Small intestine (tissue), 16 donors: ENCODE measurements at places on chromosomes 4 and X. TPM values are rescaled to one million over a fixed set of nuclear protein-coding genes. Genes with fewer than 3 reads are reported as not detected.

PDCL2 gene
- polyA plus RNA-seq: not detected

BBS12 gene
- polyA plus RNA-seq: 1.5 TPM

ANK2 gene
- polyA plus RNA-seq: 3.2 TPM

POU3F4 gene
- not detected for polyA plus RNA-seq

STOX2 gene
- polyA plus RNA-seq: 2.0 TPM

AMBN gene
- not detected for polyA plus RNA-seq

SH3RF1 gene
- 10.8 TPM for polyA plus RNA-seq

DNA sequence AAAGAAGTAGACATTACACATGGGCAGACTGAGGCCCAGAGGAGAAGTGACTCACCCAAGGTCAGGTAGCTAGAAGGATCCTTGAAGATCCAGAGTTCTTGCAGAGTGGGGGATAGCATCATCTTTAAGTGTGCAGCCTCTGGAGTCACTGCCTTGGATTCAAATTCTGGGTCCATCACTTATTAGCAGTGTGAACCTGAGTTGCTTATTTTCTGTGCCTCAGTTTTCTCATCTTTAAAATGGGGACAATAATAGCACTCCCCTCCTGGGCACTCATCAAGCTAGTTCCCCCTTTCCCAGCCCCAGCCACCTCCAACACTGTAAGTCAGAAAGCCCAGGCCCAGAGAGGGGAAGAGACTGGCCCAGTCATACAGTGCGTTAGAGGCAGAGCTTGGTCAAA lies 141.8 kb upstream of the PJA1 start:
- DNase-seq: no peak
- no peak overlapping the region for H3K27ac ChIP-seq
- H3K27me3 ChIP-seq: no peaks in the 10 kb centered on the region
- H3K4me1 ChIP-seq: no peaks in the 10 kb centered on the region
- H3K4me3 ChIP-seq: no peak overlapping the region

DNA sequence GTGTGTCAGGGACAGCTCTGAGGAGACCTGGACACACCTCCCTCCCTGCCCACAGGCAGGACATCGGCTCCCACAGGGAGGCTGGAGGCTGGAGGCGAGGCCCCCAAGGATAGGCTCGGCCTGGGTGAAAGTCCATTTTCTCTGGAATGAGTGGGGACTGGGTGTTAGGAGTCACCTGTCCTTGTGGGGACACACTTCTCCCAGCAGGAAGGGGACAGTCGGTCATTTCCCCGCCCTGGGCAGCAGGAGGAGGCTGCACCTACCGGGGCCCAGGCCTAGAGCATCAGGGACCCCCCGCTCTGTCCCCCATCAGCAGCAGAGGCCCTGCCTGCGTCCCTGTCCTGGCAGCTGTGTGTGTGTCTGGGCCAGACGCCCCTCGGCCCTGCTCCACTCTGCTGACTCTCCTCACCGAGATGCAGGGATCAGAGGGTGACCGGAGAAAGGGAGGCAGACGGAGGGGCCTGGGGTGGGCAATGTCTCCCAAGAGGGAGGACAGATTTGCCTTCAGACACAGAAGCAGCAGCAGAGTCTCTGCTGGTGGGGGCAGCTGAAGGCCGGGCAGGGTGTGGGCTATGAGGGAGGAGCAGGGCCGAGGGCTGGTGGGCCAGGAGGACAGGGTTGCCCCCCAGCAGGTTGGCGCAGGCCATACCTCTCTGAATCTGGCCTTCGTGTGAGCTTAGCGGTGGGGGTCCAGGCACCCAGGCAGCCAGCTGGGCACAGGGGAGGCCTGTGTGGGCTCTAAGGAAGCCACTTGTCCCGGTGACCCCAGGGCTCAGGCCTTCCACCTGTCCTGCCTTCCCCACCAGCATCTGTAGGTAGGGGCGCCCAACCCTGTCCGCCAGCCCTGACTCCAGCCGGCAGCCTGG lies 125.7 kb upstream of the NKX1-1 start:
- peaks cover 6% of the 10 kb centered on the region for H3K27me3 ChIP-seq
- H3K4me1 ChIP-seq: peaks cover 12% of the 10 kb centered on the region
- no peak overlapping the region for H3K27ac ChIP-seq
- no peak overlapping the region for H3K4me3 ChIP-seq
- DNase-seq: no peak
- H3K36me3 ChIP-seq: no peaks in the 10 kb centered on the region

- no peak overlapping the region for H3K27ac ChIP-seq
- no peak overlapping the region for H3K4me3 ChIP-seq
- H3K36me3 ChIP-seq: no peaks in the 10 kb centered on the region
- H3K4me1 ChIP-seq: no peaks in the 10 kb centered on the region
These were observed 124.3 kb upstream of the GALNT7 start for GRCh38 chr4:173044340-173044739.

- no peak for DNase-seq
- H3K4me1 ChIP-seq: peaks cover 7% of the 10 kb centered on the region
- H3K27ac ChIP-seq: no peak overlapping the region
These were observed 181.5 kb downstream of the NSUN7 start for GRCh38 chr4:40931238-40931637.

GRCh38 chr4:57109847-57110639 lies at the start of gene IGFBP7:
Gene IGFBP7 (minus strand): TSS chr4:57110385. CDS start chr4:57110351, 34 bp downstream.
- DNase-seq: peak; percentile 29
- H3K36me3 ChIP-seq: no peaks in the 10 kb centered on the region
- H3K4me1 ChIP-seq: no peaks in the 10 kb centered on the region
- H3K27me3 ChIP-seq: no peaks in the 10 kb centered on the region
- peak within 1 kb of the TSS; percentile 93 for H3K27ac ChIP-seq

DNA sequence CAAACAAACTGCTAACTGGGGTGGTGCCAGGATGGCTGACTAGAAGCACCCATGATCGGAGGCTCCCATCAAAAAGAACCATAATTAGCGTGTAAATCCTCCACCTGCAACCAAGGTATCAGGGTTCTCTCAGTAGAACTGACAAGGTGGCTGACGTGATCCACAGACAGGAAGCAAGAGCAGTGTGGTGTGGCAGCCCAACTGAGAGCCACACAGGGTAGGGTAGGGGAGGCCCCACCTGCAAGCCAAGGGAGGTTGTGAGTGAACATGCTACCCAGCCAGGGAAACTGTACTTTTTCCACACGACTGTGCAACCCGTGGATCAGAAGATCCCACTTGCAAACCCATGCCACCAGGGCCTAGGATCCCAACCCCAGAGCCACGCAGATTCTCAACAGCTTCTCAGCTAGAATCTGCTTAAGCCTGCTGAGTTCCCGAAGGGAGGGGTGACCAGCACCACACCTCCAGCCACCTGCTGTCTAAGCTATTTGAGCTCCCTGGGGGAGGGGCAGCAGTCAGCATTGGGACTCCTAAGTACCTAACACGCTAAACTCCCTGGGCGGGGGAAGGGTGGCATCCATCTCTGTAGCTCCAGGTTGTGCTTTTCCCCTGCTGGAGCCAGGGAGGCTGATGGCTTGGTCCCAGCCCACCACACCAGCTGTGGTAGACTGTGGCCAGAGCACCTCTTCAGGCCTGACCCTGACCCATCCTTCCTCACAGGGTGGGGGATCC lies 425.1 kb downstream of the GPM6A start:
- H3K27ac ChIP-seq: no peak overlapping the region
- H3K27me3 ChIP-seq: no peaks in the 10 kb centered on the region
- H3K36me3 ChIP-seq: no peaks in the 10 kb centered on the region
- H3K4me1 ChIP-seq: no peaks in the 10 kb centered on the region
- DNase-seq: no peak

DNA sequence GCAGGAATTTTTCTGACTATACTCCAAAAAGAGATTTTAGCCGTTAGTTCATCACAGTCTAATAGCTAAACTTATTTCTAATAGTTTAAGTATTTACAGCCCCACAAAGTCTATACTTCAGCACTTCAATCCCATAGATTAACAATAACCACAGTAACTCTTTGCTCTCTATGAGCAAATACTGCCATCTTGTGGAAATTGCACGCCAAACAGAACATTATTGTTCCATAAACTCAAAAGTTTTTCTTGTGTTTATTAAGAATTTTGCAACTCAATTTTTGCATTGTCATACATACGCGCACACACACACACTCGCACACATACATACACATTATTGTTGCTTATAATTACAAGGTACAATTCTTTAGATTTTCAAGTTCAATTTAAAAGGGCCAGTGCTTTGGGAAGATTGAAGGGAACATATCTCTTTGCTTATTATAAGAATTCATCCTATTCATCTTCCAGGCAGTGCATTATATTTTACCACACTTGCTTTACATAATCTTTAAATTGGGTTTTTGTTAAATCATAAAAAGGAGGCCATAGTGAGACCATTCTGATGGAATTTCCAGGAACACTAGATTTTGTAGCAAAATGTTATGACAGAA lies 63.8 kb upstream of the ATOH1 start:
- H3K36me3 ChIP-seq: no peaks in the 10 kb centered on the region
- peak; percentile 68 for DNase-seq
- no peak overlapping the region for H3K27ac ChIP-seq
- H3K4me1 ChIP-seq: peaks cover 4% of the 10 kb centered on the region

GRCh38 chr4:86549163-86549788 lies 44.8 kb upstream of the PTPN13 start:
- no peaks in the 10 kb centered on the region for H3K4me1 ChIP-seq
- no peak overlapping the region for H3K4me3 ChIP-seq
- H3K27ac ChIP-seq: no peak overlapping the region
- no peak for DNase-seq
- H3K36me3 ChIP-seq: no peaks in the 10 kb centered on the region

DNA sequence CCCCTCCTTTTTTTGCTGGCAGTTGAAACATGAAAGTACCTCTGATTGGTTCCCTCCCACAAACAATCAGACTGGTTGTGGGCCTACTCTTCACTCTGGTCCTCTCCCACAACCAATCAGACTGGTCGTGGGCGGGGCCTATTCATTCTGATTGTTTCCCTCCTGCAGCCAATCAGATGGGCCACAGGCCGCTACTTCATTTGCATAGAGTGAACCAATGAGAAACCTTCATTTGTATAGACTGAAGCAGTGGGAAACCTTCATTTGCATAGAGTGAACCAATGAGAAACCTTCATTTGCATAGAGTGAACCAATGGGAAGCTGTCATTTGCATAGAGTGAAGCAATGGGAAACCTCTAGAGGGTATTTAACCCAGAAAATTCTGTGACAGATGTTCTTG lies 55.2 kb downstream of the TRMT44 start:
- H3K4me3 ChIP-seq: no peak overlapping the region
- DNase-seq: no peak
- H3K36me3 ChIP-seq: no peaks in the 10 kb centered on the region
- no peak overlapping the region for H3K27ac ChIP-seq

DNA sequence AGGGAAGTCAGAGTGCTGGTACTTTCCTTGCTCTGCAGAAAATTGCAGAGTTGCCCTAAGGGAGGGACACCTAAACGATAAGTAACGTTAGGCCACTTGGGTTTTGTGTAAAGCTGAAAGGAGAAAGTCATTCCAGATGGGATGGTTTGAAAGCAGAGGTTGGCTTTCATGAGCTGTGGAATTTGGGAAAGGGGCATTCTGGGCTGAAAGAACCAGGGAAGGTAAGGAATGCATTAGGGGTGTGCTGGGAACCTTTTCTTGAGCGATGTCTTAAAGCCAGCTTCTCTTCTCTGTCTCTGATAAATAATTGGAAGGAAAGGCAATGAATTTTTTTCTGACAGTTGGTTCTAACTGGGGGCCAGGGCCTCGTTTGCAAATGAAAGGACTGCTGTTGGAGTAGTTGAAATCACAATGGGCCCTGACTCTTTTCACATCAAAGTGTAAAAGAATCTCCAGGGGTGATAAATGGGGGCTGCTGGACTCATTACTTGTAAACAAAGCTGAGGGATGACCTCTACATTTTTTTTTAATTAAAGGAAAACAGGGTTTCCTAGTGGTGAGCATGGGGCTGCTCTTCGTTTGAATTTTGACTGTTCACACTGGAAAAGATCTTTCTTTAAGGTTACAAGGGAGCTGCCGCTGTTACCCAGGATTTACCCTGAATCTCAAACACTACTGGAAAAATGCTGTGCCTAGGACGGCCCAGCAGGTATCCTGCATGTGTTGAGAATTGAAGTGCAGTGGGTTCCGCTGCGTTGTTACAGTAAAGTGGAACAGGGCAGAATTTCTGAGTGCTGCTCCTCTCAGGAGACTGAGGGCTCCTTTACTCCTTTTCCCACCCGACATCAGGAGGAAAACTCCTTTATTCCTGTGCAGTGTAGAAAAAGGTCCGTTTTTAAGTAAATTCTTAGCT lies 25.0 kb downstream of the AFF1 start:
- H3K36me3 ChIP-seq: peaks cover 7% of the 10 kb centered on the region
- no peak for DNase-seq
- no peak overlapping the region for H3K4me3 ChIP-seq
- no peak overlapping the region for H3K27ac ChIP-seq
